ENCODE measurements at places on chromosomes 2 and 18. TPM values are rescaled to one million over a fixed set of nuclear protein-coding genes. Genes with fewer than 3 reads are reported as not detected.

DNA sequence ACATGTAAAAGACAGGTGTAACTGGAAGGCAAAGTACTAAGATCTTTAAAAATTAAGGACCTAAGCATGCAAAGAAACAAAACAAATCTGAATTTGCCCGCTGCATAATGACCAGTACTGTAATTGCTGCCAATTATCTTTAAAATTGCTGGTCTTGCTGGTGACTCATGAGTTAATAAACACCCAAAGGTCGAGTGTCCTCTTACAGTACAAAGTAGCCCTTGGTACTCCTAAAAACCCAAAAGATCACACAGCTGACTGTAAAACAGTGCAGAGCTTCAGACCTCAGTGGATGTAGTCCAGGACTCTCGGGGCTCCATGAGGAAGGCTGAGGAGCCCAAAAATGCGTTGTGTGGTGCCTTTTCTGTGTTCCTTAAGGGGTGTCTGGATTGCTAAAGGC is 308.7 kb downstream of the CNTNAP5 start:
- no peak overlapping the region for H3K4me3 ChIP-seq
- H3K4me1 ChIP-seq = no peaks in the 10 kb centered on the region
- no peak overlapping the region for H3K27ac ChIP-seq
- no peaks in the 10 kb centered on the region for H3K36me3 ChIP-seq
- DNase-seq = no peak

- H3K4me3 ChIP-seq = no peak overlapping the region
- H3K27me3 ChIP-seq = no peaks in the 10 kb centered on the region
- H3K4me1 ChIP-seq = peaks cover 16% of the 10 kb centered on the region
- no peak overlapping the region for H3K27ac ChIP-seq
- no peak for DNase-seq
These were observed 60.9 kb upstream of the DSEL start for GRCh38 chr18:67577386-67577785.

- H3K27me3 ChIP-seq = no peaks in the 10 kb centered on the region
- H3K4me1 ChIP-seq = peaks cover 27% of the 10 kb centered on the region
- 0 out of 2 replicates have a peak, but pooled peaks cover 3% of the 10 kb centered on the region for H3K36me3 ChIP-seq
- peak overlapping the region; percentile 66 for H3K27ac ChIP-seq
- peak overlapping the region; percentile 72 for H3K4me3 ChIP-seq
These were observed 479.4 kb upstream of the TCF4 start for GRCh38 chr18:56067214-56067894.

- H3K4me3 ChIP-seq = peak overlapping the region; percentile 6
- no peaks in the 10 kb centered on the region for H3K36me3 ChIP-seq
- no peak for DNase-seq
- no peak overlapping the region for H3K27ac ChIP-seq
These were observed 6.1 kb upstream of the PXDN start for GRCh38 chr2:1750270-1750932.

GRCh38 chr18:9841752-9842151 is 44.0 kb upstream of the TXNDC2 start:
- DNase-seq = no peak
- H3K4me3 ChIP-seq = no peak overlapping the region
- peaks cover 2% of the 10 kb centered on the region for H3K36me3 ChIP-seq
- H3K27ac ChIP-seq = no peak overlapping the region

DNA sequence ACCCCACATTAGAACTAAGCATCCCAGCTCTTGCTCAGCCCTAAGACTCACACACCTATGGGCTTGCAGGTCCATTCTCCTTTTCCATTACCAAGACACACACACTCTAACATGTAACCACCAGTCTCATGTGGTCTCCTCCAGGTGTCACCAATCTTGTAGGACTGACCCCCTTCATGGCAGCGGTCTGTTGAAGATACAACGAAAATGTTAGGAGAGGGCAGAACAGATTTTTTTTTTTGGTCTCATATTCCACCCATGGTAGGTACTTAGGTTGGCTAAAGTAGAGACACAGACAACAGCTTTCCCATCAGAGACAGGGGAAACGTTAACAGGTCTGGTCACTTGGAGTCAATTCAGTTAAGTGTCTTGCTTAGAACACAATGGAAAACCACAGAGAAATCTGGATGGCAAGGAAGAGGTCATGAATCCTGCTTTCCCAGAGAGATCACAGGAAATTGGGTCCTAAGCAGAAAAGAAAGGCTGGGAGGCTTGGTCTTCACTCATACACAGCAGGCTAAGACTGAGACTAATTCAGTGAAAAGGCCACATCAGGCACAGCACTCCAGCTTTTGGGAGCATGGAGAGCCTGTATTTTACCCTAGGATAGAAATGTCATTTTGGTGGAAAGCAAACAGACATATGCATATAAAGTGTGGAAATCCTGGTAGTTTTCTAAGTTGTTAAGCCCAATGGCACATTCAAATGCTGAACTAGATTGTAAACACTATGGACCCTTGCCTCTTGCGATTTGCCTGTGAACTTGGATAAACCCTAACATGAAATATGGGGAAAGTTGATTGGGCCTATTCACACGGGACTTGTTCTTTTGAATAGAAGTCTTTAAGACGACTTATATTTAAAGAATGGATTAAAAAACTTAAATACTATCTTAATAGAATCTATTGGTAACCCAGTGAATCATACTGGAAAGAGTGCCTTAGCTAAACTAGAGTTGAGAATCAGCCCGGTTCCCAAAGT is 3.8 kb downstream of the FN1 start:
- no peak for DNase-seq
- peak overlapping the region; percentile 89 for H3K27ac ChIP-seq
- peak overlapping the region; percentile 95 for H3K4me3 ChIP-seq
- H3K36me3 ChIP-seq = peaks cover 78% of the 10 kb centered on the region

DNA sequence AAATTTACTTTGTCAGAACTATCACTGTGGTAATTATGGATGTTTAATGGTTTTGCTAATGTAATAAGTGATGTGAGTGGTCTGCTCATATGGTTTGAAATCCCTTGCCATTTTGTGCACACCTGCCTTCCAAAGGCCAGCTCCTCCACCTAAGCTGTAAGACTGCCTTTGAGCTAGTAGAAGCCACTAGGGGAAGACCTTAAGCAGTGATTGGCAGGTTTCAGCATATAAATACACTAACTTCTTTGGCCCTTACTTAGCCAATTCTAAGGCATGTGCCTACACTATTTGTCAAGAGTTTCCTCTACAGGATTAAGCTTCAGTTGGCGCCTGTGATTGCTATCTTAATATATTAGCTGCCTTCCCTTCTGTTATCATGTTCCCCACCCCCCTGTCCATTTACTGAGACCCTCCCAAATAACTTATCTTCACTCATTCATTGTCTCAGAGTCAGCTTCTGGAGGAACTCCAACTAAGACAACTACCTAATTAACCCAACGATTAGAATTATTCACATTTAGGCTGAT is 141.1 kb downstream of the MBD5 start:
- H3K27me3 ChIP-seq = no peaks in the 10 kb centered on the region
- DNase-seq = no peak
- no peaks in the 10 kb centered on the region for H3K36me3 ChIP-seq
- H3K4me3 ChIP-seq = no peak overlapping the region

DNA sequence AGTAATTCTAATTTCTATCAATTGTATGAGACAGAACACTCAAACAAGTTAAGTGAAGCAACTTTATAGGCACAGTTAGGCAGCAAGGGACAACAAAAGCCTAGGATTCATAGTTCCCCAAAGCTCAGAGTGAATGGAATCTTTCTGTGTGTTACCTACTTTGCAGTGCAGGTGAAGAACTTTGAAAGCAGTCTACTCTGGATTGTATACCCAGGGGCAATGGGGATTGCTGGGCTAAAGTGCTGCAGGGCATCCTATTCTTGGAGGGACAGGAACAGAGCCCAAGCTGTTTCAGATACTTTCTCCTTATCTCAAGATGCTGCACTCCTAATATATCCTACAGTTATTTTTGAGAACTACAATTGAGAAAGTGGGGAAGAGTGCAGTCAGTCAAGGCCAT is 207.6 kb downstream of the PLCL1 start:
- H3K27ac ChIP-seq = no peak overlapping the region
- no peak overlapping the region for H3K4me3 ChIP-seq
- no peaks in the 10 kb centered on the region for H3K4me1 ChIP-seq
- no peaks in the 10 kb centered on the region for H3K36me3 ChIP-seq

DNA sequence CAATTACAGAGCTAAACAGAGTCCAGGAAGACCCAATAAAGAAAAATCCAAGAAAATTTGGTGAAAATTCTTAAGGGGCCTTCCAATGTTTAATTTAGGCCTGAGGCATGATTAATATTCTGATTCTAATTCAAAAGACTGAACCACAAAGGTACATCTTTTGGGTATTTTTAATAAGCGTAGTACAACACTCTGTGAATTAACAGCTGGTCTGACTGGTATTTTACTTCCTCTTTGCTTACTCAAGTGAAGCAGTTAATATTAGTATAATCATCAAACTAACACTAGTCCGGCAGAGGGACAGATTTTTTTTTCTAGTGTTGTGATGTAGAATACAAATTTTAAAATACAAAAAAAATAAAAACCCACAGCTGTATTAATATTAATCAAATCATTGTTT is 652.9 kb downstream of the NR4A2 start:
- H3K27ac ChIP-seq = no peak overlapping the region
- H3K4me3 ChIP-seq = no peak overlapping the region
- H3K36me3 ChIP-seq = no peaks in the 10 kb centered on the region
- no peaks in the 10 kb centered on the region for H3K27me3 ChIP-seq

- H3K27ac ChIP-seq = no peak overlapping the region
- H3K4me1 ChIP-seq = no peaks in the 10 kb centered on the region
- no peak overlapping the region for H3K4me3 ChIP-seq
- no peaks in the 10 kb centered on the region for H3K36me3 ChIP-seq
- peaks cover 5% of the 10 kb centered on the region for H3K27me3 ChIP-seq
- DNase-seq = no peak
These were observed 194.7 kb downstream of the UXS1 start for GRCh38 chr2:105999211-105999989.

GRCh38 chr2:109155553-109156451 is 26.8 kb downstream of the SH3RF3 start:
- no peak for DNase-seq
- H3K36me3 ChIP-seq = no peaks in the 10 kb centered on the region
- H3K27me3 ChIP-seq = peaks cover 23% of the 10 kb centered on the region
- no peak overlapping the region for H3K4me3 ChIP-seq

GRCh38 chr2:196743165-196743564 is 56.3 kb downstream of the GTF3C3 start:
- H3K27ac ChIP-seq = no peak overlapping the region
- H3K4me1 ChIP-seq = no peaks in the 10 kb centered on the region
- peaks cover 27% of the 10 kb centered on the region for H3K36me3 ChIP-seq
- no peak overlapping the region for H3K4me3 ChIP-seq
- no peak for DNase-seq

DNA sequence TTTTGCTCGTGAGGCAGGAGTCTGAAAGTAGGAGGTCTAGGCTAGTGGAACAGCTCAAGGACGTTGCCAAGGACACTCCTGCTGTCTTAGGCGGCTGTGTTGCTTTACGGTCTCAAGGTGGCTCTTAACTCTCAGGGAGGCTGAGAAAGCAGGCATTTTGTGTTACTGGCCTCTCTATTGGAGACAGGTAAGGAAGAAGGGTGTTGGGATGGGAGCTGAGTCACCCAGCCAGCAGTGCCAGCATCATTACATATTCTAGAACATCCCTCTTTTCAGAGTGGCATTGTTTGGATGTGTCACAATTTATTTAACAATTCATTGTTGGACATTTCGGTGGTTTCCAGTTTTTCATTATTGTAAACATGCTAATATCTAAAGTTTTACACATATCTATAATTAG is 30.8 kb upstream of the TMEM214 start:
- H3K36me3 ChIP-seq = no peaks in the 10 kb centered on the region
- no peak for DNase-seq
- peaks cover 10% of the 10 kb centered on the region for H3K4me1 ChIP-seq
- no peak overlapping the region for H3K4me3 ChIP-seq
- peaks cover 6% of the 10 kb centered on the region for H3K27me3 ChIP-seq
- no peak overlapping the region for H3K27ac ChIP-seq

DNA sequence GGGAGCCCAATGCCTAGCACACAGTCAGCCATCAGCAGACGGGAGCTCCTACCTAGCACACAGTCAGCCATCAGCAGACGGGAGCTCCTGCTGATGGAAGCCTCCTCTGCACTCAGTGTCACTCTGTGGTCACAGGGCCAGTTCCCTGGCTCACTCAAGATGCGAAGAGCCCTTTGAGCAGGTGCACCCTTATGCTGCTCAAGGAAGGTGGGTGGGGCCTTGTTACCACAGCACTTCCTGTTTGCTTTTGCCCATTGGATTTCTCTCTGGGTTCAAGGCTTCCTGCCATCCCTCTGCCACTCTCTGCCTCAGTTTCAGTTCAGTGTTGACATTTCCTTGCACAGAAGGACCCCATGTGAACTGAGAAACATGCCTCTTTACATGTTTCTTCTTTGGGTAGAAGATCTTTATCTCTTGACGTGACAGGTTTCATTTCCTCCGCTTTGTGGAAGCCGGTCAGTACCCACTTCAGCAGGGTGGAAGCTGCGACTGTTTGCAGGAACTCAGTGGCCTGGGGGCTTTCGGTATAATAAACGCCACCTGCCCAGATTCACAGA is 11.6 kb downstream of the TRIB2 start:
- peaks cover 31% of the 10 kb centered on the region for H3K4me1 ChIP-seq
- peaks cover 64% of the 10 kb centered on the region for H3K36me3 ChIP-seq
- no peak overlapping the region for H3K27ac ChIP-seq
- no peak for DNase-seq
- no peak overlapping the region for H3K4me3 ChIP-seq

The ZAP70 gene
- not detected for total RNA-seq

The CCDC138 gene
- 3.3 TPM for total RNA-seq

The NT5DC4 gene
- not detected for total RNA-seq

The PAIP2B gene
- 0.15 TPM for total RNA-seq
